Activated naive CD8-positive, alpha-beta T cell treated with anti-CD3 and anti-CD28 coated beads, Interleukin-2, amount 10 ng/mL, durations not matched to agents 7 days and 5 days (primary cell): ENCODE measurements at places on chromosomes 12 and 14.
A peak's percentile ranks its signal among the peaks of the same experiment; 100 is the strongest.

- H3K36me3 ChIP-seq: no peaks in the 10 kb centered on the region
- H3K4me3 ChIP-seq: no peak overlapping the region
- no peaks in the 10 kb centered on the region for H3K27me3 ChIP-seq
- DNase-seq: no peak
- H3K27ac ChIP-seq: no peak overlapping the region
These were observed 737.4 kb upstream of the TBX3 start for GRCh38 chr12:115421350-115421749.

DNA sequence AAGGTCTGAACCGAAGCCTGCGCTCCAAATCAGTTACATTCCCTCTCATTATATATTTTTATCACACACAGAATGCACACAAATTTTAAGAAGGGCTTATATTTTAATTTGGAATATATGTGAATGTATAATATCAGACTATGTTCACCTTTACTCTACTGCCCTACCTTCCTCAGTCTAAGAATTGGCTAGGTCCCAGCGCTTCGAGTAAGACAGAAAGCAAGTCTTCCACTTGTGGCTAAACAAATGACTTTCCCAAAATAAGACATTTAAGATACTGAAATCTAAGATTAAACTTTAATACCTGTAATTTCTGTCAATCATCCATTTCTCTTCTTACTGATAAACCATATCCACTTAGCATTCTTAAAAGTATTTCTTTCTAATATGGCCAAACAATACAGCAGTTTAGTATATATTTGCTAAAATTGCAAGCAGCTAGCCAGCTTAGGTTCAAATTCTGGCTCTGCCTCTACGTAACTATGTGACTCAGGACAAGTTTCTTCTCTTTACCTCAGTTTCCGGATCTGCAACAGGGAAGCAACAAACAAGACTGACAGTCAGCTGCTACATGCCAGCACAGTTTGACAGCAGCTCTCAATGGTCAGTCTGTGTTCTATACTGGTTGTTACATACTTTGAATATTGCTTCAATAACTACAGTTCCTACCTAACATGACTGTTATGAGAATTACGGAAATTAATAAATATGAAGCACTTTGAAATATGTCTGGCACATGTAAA lies 2.0 kb downstream of the INTS13 start:
- peaks cover 33% of the 10 kb centered on the region for H3K36me3 ChIP-seq
- H3K27me3 ChIP-seq: no peaks in the 10 kb centered on the region
- peak overlapping the region; percentile 76 for H3K27ac ChIP-seq
- DNase-seq: no peak
- peaks cover 36% of the 10 kb centered on the region for H3K4me1 ChIP-seq

GRCh38 chr14:98498019-98498885 lies 773.7 kb downstream of the BCL11B start:
- DNase-seq: no peak
- no peak overlapping the region for H3K27ac ChIP-seq
- no peaks in the 10 kb centered on the region for H3K27me3 ChIP-seq
- H3K36me3 ChIP-seq: no peaks in the 10 kb centered on the region
- no peak overlapping the region for H3K4me3 ChIP-seq
- H3K4me1 ChIP-seq: peaks cover 2% of the 10 kb centered on the region

DNA sequence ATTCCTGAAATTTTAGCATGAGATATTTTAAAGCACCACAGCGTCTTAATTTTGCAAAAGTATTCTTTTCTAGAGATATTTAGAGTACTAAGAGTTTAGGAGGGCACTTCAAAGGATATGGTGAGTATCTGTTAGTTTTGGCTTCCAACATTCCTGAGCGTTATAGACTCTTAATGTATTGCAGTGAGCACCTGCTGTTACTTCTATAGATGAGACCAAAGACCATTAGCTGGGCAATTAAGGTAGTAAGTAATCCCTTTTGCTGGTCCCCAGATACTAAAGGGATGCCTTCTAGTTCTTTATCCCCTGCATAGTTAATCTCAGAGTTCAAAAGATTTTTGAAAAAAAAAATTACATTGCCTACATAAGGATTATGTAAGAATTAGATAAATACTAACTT lies 975.6 kb downstream of the GALC start:
- no peak overlapping the region for H3K27ac ChIP-seq
- H3K4me1 ChIP-seq: no peaks in the 10 kb centered on the region
- no peak for DNase-seq

- H3K36me3 ChIP-seq: no peaks in the 10 kb centered on the region
- peak overlapping the region; percentile 10 for H3K27ac ChIP-seq
- no peak for DNase-seq
- no peaks in the 10 kb centered on the region for H3K27me3 ChIP-seq
- H3K4me3 ChIP-seq: no peak overlapping the region
These were observed 136.7 kb downstream of the ZNF664 start for GRCh38 chr12:124109760-124110159.

DNA sequence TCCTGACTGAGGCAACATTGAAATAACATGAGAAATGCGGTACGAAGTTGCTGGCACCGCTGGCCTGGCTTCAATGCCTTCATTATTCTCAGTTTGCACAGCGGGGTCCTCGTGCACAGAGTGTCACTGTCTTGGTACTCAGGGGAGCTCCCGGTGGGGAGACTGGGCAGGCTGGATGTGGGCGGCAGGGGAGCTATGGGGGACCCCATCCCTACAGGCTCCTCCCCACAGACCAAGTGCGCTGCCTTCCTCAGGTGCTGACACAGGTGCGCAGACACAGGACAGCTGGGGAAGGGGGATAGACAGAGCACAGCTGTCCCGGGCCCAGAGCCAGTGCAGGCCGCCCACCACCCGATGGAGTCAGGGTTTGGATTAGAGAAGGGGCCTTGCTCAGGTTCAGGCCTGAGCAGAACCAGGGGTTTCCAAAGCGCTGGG lies 270.1 kb downstream of the ADGRD1 start:
- no peak overlapping the region for H3K4me3 ChIP-seq
- H3K27me3 ChIP-seq: peaks cover 2% of the 10 kb centered on the region
- H3K36me3 ChIP-seq: no peaks in the 10 kb centered on the region
- H3K27ac ChIP-seq: no peak overlapping the region

GRCh38 chr14:88130057-88130432 lies 125.1 kb downstream of the GPR65 start:
- H3K36me3 ChIP-seq: peaks cover 3% of the 10 kb centered on the region
- H3K4me1 ChIP-seq: peaks cover 9% of the 10 kb centered on the region
- peak overlapping the region; percentile 62 for H3K27ac ChIP-seq
- DNase-seq: no peak
- peaks cover 5% of the 10 kb centered on the region for H3K27me3 ChIP-seq

DNA sequence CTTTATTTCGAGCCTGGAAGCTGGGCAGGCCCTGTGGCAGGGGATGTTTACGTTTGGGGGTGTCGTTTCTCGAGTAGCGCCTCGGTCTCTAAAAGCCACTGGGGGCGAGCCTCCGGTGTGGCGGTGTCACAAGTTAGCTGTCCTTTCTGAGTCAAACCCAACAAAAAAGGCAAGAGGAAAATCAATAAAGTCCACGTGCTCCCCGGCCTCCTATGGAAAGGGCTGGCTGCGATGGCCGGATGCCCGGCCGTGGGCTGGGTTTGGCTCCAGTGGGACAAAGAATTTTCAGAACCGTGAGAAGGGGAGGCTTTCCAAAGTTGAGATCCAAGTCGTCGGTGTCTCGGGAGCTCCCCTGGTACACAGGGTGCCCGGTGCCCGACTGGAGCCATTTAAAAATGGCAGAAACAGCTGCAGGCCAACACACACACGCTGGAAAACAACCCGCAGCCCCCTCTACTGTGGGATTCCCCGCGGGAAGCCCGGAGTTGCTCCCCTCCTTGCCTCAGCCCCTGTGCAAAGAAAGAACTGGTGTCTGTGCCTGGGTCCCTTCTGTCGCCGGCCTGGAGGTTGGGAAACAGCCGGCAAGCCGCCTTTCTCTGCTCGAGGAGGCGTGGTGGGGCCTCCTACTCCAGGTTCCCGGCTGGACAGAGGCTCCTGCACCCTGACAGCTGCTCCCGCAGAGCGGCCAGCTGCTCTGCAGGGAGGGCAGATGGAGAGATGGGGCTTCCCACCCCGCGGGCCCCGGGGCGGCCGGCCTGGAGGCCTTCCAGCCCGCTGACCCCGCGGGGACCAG lies 1.9 kb downstream of the BCL7A start:
- H3K4me3 ChIP-seq: peak overlapping the region; percentile 83
- H3K27ac ChIP-seq: peak overlapping the region; percentile 38
- peaks cover 21% of the 10 kb centered on the region for H3K27me3 ChIP-seq
- DNase-seq: no peak
- H3K36me3 ChIP-seq: peaks cover 3% of the 10 kb centered on the region
- H3K4me1 ChIP-seq: peaks cover 12% of the 10 kb centered on the region

DNA sequence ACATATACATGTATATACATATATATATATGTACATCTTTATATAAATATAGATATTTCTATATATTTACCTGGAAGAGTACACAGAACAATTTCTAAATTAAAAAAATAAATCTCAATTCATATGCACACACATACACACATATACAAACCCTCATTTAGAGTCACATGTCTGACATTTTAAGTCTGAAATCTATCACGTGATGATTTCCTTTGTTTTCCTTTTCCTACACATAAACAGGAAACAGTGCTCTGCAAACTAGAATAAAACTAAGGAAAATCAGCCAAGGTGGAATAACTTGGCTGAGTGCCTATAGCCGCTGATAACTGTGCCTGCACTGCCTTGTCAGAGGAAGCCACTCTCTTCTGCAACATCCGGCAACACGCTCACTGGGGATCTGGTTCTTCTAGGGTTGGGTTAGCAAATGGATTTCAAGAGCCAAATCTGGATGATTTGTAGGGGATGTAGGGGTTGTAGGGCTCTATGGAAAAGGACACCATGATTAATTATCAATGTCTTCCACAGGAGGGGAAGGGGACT lies 480.7 kb downstream of the TMEM132D start:
- no peak overlapping the region for H3K27ac ChIP-seq
- H3K27me3 ChIP-seq: no peaks in the 10 kb centered on the region
- no peaks in the 10 kb centered on the region for H3K36me3 ChIP-seq
- H3K4me3 ChIP-seq: no peak overlapping the region

- H3K4me3 ChIP-seq: no peak overlapping the region
- peaks cover 7% of the 10 kb centered on the region for H3K4me1 ChIP-seq
- peaks cover 2% of the 10 kb centered on the region for H3K27me3 ChIP-seq
- no peak for DNase-seq
- H3K36me3 ChIP-seq: no peaks in the 10 kb centered on the region
- H3K27ac ChIP-seq: no peak overlapping the region
These were observed 555.9 kb downstream of the BCL11B start for GRCh38 chr14:98716133-98716532.
